Fibroblast of the conjunctiva (primary cell): ENCODE measurements at places on chromosomes 4 and X.

GRCh38 chr4:38068107-38068506 lies 107.9 kb downstream of the PTTG2 start:
- DNase-seq = no peak

DNA sequence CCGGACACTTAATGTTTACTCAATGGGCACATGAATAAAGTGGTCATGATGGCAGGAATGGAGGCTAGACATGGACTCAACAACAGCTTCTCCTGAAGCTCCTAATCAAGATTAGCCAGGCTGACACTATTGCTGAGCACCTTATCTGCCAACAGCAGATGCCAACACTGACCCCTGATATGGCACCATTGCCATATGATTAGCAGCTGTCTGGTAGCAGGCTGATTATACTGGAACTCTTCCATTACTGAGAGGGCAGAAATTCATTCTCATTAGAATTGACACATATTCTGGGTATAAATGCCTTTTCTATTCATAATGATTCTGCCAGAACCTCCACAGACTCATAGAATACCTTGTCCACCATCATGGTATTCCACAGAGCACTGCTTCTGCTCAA lies 18.4 kb upstream of the AFF1 start:
- no peak for DNase-seq

DNA sequence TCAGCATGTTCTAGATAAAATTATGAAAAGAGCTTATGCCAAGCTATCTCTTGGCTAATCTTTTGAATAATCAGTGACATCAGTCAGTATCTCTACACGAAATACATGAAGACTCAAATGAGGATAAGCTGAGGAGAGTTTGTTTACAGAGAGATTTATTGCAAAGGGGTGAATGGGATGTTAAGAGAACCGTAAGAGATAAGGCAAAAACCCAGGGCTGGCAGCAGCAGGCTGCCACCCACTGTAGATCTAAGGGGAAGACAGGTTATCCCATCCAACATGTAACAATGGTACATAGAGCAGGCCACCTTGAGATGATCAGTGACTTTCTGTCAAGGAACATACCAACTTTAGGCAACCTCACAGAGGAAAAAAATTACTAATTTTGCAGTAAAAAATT lies 432.1 kb upstream of the NR3C2 start:
- no peak for DNase-seq

- DNase-seq = no peak
Measured at GRCh38 chrX:154485150-154486051, 1.0 kb downstream of the UBL4A start.

- DNase-seq = no peak
Measured at GRCh38 chr4:98517218-98518021, 141.0 kb downstream of the TSPAN5 start.

GRCh38 chrX:24607616-24608015 lies 39.5 kb downstream of the PCYT1B start:
- DNase-seq = no peak

GRCh38 chr4:4651811-4652755 lies 110.2 kb upstream of the STX18 start:
- no peak for DNase-seq

- DNase-seq = no peak
Measured at GRCh38 chr4:6281436-6282313, 12.0 kb downstream of the WFS1 start.

GRCh38 chr4:134390319-134390718 lies 188.7 kb upstream of the PABPC4L start:
- DNase-seq = no peak

- peak; percentile 10 for DNase-seq
Measured at GRCh38 chrX:48083212-48083611, 11.8 kb upstream of the ZNF630 start.
